ENCODE measurements at places on chromosomes 16 and 17. TPM values are rescaled to one million over a fixed set of nuclear protein-coding genes. Genes with fewer than 3 reads are reported as not detected.

DNA sequence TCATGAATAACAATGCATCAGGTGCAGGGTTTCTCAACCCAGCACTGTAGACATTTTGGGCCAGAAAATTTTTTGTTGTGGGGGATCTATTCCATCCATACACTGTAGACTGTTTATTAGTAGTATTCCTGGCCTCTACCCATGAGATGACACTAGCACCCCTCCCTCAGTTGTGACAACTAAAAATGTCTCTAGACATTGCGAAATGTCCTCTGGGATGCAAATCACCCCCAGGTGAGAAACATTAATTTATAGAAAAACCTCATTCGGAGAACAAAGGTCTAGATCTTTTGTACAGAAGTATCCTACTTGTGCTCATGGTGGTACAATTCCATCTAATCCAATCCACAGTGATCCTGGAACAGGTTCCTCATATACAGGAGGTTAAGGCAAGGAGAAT is 4.3 kb downstream of the ADAT1 start:
- DNase-seq = no peak

- DNase-seq = no peak
Observed at GRCh38 chr17:4256952-4257351, 6.8 kb downstream of the ANKFY1 start.

GRCh38 chr17:58614859-58615459 is 76.9 kb downstream of the TEX14 start:
- DNase-seq = no peak

DNA sequence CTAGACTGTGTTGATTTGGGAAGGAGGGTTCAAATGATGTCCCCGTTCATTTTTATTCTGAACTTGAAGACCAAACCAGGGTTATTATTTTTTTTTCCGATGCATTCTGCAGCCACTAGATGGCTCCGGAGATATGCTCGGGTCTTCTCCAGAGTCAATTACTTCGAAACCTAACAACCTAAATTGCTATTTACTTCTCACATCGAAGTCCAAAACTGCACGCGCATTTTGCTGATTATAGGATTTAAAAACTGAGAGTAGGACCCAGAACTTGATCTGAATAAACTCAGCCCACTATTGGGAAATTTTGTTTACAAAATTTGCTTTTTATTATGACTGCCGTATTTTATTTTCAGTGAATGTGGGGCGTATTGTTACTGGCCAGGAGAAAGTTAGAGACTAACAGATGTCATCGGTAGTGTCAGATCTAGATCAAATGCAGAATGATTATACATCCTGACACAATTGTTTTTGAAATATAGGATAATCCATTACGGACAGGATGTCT is 263.8 kb downstream of the HS3ST3A1 start:
- no peak for DNase-seq

GRCh38 chr16:10756574-10756973 is 12.9 kb downstream of the NUBP1 start:
- no peak for DNase-seq

- no peak for DNase-seq
Observed at GRCh38 chr16:27489906-27490305, 59.8 kb downstream of the GTF3C1 start.

- DNase-seq = no peak
Observed at GRCh38 chr17:75525806-75526554, 483 bp downstream of the LLGL2 start.

Gene IL21R
- 0.34 TPM for total RNA-seq
